ENCODE measurements at places on chromosomes 1 and 21.

- DNase-seq: no peak
These were observed 38.1 kb upstream of the POU3F1 start for GRCh38 chr1:38084700-38085099.

DNA sequence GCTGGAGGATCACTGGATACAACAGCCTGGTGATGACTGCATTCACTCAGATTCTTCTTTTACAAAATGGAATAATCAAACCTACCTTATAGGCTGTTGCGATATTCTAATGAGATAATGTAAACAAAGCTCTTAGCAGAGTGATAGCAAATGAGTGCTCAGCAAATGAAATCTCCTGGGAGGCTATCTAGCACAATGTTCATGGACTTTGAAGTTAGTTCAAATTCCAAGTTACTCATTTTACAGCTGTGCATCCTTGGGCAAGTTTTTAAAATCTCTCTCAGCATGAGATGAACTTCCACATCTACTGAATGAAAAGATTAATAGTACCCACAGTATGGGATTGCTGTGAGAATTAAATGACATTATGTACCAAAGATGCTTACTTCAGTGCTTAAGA lies 80.8 kb upstream of the PAPPA2 start:
- no peak for DNase-seq

DNA sequence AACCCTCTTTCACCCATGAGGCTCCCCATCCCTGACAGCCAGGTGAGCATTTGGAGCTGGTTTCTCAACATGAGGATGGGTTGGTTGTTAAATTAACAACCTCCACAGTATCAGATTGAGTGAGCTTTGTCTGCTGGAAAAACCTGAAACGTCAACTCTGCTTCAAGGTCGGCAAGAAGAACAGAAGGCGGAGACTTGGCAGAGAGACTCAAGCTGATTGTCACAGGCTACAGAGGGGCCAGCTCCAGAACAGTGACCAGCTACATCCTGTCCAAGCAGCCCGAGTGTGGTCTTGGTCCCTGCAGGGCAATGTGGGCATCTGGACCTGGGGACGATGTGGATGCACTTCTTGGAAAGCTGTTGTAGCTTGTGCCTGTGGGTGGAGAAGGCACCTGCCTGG lies 36.6 kb upstream of the TMEM51 start:
- no peak for DNase-seq

DNA sequence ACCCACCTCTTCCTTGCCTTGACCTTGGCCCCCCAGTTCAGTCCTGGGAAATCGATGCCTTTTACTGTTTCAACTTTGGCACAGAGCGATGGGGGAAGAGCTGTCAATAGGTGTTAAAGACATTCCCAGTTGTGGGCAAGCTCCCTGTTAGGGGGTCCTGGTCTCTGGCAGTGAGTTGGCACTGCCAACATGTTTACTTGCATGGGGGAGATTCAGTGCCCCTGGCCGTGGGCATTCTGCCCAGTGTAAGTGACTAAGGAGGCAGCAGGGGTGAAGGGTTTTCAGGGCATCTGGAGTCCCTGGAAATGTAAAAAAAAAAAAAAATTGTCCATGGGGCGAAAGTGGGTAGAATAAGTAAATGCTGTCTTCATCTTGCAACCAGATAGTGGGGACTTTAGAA lies 407.0 kb downstream of the PTPRU start:
- DNase-seq: peak; percentile 48

DNA sequence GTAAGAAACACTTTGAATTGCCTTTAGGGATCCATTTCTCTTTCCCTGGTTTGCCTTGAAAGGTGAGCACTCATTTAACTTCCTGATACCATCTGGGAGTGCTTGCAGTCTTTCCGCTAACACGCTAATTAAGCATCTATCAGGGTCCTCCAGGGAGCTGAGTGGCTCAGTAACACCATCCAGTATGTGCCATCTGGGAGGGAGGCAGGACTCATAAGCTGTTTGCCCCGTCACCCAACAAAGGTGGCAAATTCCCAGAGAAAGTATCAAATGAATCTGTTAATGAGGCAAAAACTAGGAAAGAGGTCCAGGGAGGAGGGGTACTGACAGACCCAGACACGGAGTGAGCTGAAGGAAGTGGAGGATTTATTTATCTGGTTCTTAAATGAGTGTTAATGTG lies 430.9 kb downstream of the HLX start:
- no peak for DNase-seq

GRCh38 chr1:236753516-236753915 lies 41.6 kb upstream of the MTR start:
- DNase-seq: no peak

GRCh38 chr1:248822148-248823032 lies 3.3 kb downstream of the SH3BP5L start:
- DNase-seq: no peak

GRCh38 chr1:61741711-61742619 lies at the start of gene PATJ:
PATJ (plus strand) TSS chr1:61742480; CDS start chr1:61762893, 20,413 bp downstream.
- DNase-seq: peak; percentile 75

DNA sequence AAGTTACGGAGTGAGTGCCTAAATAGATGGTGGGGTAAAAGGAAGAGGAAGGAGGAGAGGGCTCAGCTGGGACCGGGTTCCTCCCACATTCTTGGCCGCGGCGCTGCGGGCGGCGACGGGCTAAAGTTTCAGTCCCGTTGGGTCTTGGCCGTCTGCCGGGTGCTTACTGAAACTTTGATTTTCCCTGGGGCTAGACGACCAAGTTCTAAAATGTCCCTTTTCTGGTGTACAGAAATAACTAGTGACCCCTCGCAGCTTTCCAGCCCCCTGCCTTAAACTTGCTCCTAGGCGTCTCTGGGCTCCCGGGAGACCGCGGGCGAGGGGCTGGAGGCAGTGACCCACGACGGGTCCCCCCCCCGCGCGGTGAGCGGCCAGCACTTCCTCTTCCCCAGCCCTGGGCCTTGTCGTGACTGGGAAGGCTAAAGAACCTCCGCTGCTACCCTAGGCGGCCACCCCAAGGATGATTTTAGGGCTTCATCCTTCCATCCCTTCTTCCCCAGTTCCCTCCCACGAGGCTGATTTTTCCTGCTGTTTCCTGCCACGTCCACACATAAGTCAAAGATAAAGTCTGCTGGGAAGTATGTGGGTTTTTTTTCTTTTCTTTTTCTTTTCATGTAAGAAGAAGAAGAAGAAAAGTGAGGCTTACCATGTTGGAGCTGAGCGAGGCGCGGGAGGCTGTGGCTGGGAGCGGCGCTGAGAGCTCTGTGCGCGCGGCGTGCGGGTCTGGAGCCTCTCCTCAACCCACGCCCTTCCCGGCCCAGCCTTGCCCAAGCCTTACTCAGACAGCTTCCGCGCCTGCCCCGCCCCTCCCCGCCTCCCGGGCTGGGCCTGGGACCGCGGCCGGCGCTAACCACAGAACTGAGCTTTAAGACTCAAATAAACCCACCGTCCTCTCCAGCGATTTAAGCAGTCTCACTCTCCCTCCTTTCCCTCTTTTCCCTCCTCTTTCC lies at the start of gene S100A11:
TSS of gene S100A11 (minus strand) at position 738 of the 950 bp plus-strand sequence. CDS start at position 649, 89 bp downstream.
- DNase-seq: peak; percentile 80

- no peak for DNase-seq
These were observed 815 bp downstream of the STYXL2 start for GRCh38 chr1:167094690-167095089.

DNA sequence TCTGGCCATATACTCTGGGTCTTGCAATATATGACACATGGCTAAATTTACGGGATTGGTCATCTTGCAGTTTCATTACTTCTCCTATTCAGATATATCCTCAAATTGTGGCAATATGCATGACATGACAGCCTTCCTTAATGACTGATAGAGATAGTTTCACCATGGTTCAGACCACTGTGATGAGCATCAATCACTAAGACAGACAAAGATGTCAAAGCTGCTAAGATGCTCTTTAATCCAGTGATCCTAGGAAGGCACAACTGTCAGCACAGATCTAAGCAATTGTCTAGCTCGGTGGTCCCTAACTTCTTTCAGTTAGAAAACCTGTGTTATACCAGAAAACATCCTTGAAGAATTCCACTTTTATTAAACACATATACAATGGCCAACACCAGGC lies 70.9 kb upstream of the ADGRL2 start:
- DNase-seq: no peak

DNA sequence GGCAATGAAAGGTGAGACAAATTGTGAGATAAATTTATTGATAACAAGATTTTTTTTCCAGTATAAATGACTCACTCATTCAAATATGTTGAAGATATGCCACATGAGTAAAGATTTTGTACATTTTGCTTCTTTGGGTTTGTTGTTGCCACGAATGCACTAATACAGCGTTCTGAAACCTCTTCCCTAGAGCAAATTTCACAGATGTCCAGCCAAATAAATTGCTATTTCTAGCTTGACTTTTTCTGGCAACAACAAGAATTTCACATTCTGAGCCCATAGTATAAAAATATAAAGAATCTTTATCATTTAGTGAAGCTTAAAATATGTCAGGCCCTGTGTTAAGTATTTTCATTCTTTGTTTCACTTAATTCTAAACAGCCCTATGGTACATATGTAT lies 114.5 kb upstream of the COL24A1 start:
- no peak for DNase-seq

DNA sequence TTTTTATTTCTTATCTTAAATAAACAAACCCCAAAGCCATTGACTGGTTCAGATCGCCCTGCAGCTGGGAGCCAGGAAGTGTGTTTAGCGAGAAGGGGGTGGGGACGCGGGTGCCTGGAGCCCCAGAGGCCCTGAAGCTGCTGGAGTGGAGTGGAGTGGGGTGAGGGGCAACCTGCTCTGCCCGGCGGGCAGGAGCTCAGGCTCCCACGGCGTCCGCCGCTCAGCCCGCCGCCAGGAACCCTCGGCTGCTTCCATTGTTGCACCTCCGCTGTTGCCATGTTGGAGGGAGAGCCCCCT lies 673 bp downstream of the PIK3C2B start:
- no peak for DNase-seq

DNA sequence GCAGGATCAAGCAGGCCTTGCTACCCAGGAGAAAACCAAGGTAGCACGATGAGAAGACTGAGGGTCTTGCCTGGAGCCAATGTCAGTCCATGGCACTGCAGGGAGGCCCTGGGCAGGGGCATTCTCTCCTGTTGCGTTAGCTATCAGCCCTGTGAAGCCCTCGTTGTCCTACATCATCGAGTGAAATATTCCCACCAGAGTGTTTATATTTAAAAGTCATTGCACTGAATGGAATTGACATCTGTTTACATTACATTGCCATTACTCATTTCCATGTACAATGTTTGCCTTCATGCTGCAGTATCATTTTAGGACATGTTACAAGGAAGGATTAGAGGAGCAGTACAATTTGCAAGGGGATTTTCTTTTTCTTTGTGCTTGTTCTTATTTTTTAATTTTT lies 243.9 kb downstream of the KAZN start:
- DNase-seq: no peak

DNA sequence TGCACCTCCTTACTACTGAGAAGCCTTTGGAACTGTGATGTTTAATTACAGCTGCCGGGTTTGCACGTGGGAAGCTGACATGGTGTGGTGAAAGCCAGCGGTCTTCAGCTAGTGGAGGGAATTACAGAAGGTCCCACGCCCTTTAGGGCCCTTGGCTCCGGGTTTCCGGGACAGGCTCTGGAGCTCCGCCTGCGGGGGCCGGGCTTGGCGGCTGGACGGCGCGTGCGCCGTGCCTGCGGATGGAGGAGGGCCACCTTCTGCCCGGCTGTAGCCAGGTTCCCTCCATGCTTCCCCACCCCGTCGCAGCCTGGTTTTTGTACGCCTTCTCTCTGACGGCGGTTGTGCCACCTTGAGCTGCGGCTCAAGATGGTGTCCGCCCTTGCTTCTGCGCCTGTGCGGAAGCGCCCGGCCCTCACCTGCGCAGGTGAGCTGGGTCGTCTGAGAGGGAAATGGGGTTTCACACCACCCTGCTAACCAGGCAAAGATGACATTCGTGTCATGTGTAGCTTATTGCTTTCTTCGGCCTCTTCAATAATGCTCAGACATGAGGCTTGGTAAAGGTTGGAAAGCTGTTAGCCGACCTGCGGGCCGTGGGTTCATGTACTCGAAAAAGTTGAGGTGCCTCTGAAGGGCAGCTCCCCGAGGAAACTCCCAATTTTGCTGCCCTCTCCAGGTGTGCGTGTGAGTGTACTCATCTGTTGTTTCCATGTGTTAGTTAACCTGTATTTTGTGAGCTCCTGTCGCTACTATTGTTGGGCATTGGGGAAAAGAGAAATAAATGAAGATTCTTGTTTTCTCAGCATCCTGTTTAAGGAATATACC lies 36.6 kb upstream of the OPRD1 start:
- peak; percentile 63 for DNase-seq

GRCh38 chr1:236685917-236686814 lies at the start of gene ACTN2:
ACTN2 (plus strand) TSS chr1:236686499; CDS start chr1:236686674, 175 bp downstream.
- peak; percentile 25 for DNase-seq

DNA sequence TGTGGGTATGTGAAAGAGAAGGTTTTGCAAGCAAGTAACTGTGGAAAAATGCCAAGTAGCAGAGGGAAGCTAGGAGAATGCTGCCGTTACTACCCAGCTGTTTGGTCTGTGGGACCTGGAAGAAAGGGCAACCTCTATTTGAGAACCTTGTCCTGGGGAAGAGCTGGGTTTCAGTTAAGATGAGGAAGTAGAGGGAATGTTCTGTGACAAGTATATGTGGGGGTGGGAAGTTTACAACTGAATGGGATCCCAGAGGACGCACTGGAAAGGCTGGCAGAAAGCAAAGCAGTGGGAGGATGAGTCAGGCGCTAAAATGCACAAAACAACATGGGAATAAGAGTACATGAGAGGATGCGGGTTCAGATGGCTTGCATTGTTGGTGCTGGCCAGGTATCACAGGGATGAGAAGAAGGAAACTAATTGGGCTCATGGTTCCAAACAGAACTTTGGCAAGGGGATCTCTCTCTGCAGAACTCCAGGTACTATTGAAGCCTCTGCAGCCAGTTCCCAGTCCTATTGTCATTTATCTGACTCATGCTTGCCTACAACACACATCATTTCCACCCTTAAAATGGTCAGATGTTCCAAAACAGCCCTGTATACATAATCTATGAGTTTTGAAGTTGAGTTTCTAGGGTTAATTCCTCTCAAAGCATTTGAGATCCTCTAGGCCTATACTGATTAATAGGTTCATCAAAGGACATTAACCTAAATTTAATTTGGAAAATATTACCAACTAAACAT lies 88.5 kb upstream of the VAV3 start:
- DNase-seq: no peak

- no peak for DNase-seq
These were observed 30.8 kb downstream of the RPS6KA1 start for GRCh38 chr1:26560403-26560780.

- no peak for DNase-seq
These were observed 41.1 kb upstream of the CCSAP start for GRCh38 chr1:229383961-229384360.

DNA sequence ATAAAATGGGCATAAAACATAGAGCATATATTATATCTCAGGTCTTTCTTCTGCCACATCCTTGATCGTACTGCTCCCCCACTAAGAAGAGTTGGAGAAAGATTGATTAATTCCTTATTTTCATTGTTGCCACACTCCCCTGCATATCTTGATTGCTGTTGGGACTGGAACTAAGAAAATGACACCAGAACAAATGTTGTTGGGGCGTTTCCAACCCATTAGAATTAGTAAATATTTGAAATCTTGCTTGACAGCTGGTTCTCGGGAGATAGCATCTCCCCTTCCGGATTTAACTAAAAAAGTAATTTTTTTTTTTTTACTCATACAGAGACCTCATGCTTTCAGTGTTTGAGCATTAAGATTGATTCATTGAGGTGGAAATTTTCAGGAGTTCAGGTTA lies 493.0 kb upstream of the PLXNA2 start:
- no peak for DNase-seq

Data from activated naive CD4-positive, alpha-beta T cell treated with anti-CD3 and anti-CD28 coated beads, Interleukin-2, amount 50 U/mL, for 72 hours (primary cell).